ENCODE measurements at places on chromosomes 16 and 17. TPM values are rescaled to one million over a fixed set of nuclear protein-coding genes. Genes with fewer than 3 reads are reported as not detected.

DNA sequence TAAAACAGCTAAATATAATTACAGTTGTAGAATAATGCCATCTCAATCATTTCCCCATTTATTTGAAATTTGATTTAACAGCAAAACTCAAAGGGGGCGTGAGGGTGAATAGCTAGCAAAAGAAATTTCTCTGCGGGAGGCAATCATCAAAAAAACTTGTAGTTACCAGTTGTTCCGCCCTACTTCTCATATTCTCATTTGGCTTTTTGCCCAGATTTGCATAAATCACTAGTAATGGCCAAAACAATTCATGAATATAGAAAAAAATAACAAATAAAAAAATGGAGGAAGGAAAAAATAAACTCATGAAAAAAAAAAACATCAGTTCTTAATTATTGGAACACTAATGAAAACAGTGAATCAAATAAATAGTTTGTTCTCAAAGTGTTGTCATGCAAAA lies 722.6 kb upstream of the KIF2B start:
- no peak for DNase-seq

Gene TPSB2
- total RNA-seq = 0.57 TPM

Gene ARL5C
- not detected for total RNA-seq

- DNase-seq = no peak
Measured at GRCh38 chr17:49633762-49634484, 44.0 kb downstream of the SPOP start.

DNA sequence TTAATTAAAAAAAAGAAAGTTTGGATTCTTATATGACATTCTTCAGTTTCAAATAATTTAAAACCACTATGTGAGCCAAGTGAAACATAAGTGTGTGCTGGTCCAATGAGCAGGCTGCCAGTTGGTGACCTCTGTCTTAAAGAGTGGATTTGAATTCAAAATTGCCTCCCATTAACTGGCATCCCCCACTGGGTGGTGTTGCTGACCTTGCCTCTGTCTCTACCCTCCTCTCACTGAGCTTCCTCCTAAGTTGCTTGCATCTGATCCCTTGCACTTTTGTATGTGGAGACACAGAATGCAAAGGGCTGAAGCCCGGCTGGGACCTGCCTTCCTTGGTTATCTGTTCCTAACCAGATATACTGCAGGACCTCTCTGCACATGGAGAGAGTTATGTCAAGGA lies 160.6 kb downstream of the CYLD start:
- DNase-seq = no peak

DNA sequence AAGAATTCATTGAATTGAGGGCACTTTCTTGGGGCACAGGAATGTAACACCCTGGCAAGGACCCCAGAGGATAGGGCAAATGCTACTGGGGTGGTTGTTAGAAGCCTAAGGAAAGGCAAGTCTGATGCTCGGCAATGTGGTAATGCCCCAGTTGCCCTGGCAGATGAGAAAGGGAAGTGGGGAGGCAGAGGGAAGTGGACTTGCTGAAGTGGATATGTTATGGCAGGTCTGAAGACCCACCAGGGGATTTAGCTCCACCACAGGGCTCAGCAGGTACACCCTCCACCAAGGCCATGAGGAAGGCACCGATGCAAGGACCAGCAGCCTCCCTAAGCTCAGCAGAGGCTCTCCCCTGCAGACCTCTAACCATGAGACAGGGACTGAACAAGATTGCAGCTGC lies 184.8 kb downstream of the IRX5 start:
- no peak for DNase-seq

DNA sequence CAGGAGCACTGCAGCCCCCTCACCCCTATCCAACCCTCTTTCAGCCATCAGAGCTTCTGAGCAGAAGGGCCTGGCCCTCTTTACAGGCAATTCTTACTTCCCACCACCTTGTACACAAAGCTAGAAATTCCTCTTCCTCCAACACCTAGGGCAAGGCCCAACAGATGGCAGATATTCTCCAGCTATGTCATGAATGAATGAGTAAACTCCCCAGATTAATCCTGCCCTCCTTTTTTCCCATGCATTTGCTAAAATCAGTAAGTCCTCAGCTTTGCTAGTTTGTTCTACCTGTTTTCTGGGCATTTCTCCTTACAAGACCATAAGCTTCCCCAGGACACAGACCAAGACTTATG lies 20.4 kb upstream of the MRPS23 start:
- no peak for DNase-seq

DNA sequence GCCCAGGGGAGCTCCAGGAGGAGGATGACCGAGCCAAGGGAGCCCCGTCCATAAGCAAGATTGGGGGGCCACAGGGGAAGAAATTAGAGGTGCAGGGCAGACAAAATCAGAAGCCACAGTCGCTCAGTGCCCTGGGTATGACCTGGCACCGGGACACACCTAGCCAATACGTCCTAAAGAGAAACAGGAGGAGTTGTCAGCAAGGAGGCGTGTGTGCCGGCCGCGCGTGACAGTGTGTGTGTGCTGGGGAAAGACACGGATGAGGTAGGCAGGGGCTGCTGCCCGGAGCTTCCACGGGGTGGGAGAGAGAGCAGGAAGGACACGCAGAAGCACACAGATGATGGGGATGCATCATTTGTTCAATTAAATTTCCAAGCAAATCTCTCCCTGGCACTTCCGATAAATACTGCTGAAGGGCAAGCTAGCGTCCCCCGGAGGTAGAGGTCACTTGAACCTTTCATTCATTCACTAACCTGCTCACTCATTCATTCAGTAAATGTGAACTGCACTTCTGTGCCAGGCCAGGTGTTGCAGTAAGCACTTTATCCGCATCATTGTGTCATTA lies 38.0 kb downstream of the C16orf95 start:
- DNase-seq = no peak

Gene NPIPB6
- total RNA-seq = 1.3 TPM

Gene NR1D1
- 8.8 TPM for total RNA-seq

DNA sequence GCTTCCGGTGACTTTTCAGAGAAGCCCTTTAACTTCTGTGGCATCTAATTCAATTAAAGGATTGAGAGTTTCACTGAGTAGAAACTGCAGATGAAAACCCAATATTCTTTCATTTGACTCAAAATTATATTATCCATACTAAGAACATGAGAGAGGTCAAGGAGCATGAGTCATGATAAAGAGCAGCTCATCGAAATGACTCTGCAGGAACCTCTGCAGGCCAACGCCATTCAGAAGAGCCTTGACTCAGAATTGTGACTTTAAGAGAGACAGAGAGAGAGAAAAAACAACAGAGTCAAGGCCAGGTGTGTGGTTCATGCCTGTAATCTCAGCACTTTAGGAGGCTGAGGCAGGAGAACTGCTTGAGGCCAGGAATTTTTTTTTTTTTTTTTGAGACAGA lies 417.2 kb upstream of the XYLT1 start:
- no peak for DNase-seq

Gene ABCC11
- not detected for total RNA-seq

GRCh38 chr16:81814751-81815428 lies 35.8 kb downstream of the PLCG2 start:
- no peak for DNase-seq

Gene PRRT2
- 9.7 TPM for total RNA-seq

DNA sequence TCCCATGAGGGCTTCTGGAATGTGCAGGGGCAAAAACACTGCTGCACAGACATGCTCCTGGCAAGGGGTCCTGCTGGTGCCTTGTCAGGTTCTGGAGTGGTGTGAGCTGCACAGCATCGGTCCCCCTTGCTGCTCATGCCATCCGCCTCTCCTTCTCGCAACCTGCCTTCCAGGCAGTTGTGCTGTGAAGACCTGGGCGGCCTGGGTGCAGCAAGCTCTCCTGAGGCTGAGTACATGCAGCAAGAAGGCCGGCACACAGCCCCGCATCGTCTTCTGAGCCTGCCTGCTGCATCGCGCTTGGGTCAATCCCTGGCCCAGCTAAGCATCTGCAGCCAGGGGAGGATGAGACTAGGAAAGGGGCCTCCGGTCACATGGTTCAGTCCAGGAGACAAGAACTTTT lies 478 bp upstream of the TRPV1 start:
- no peak for DNase-seq

Gene DNAH9
- total RNA-seq = not detected

DNA sequence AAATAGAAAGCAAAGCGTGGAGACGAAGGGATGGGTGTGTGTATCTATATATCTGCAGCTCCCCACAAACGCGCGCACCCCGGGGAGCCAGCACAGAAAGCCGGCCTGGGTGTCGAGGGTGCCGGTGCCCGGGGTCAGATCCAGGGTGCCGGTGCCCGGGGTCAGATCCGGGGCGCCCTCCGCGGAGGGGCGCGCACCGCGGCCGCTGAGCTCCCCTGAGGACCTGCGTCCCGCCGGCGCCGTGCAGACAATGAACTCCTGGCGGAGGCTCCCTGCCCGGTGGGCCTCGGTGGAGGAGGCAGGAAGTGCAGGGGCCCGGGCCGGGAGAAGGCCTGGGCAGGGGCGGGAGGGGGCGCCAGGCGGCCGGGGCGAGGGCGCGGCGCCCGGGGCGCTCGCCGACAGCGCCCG lies 1.1 kb downstream of the ZNF423 start:
- no peak for DNase-seq

Gene CDH11
- 0.64 TPM for total RNA-seq

GRCh38 chr17:4307179-4307930 lies 43.6 kb upstream of the ANKFY1 start:
- no peak for DNase-seq

Gene EVPLL
- not detected for total RNA-seq

DNA sequence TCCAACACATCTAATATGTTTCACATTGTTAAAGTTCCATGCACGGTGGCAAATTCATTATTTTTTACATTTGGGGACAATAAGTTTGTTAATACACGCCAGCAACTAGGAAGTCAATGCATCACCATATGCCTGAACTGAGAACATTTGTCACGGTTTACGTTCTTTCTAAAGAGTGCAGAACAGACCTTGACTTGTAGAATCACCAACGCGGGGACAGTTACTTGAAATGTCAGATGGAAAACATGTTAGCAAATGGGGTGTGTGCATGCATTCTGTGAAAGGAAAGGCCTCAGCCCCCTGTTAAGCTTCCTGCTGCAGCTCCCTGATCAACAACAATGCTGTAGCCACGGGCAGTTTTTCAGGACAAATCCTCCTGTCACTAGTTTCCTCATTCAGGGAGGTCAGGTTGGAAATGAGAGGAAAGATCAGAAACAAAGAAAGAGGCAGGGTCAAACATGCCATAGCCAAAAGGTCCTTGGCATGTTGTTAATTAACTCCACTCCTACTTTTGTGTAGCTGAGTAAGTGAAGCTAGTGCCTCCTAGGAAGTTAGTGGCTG lies 18.4 kb downstream of the SMIM36 start:
- DNase-seq = no peak

DNA sequence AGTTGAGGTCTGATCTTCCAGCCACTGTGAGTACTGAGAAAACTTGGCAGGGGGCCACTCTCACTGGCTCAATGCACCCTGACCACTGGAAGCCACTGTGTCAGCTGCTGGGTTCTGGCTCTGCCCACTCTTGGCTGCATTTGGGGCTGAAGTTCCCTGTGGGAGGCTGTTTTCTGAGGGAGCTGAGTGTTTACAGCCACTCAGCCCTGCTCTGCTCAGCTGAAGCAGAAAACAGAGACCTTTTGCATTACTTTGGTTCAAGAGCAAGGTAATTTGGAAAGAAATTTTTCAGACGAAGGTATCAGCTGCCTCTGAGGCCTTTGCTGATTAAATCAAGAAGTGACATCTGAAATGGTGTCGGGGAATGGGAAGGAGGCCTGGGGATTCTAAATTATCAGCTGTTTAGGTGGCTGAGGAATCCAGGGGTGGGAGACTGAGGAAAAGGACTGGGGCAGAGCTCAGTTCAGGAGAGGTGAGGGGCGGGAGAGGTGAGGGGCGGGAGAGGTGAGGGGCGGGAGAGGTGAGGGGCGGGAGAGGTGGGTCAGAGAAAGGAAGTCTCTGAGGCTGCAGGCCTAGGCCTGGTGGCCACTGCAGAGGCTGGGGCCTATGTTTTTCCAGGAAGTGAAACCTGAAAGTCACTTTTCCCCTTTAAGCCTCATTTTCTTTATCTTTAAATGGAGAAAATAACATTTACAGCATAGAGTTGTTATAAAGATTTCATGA lies at the start of gene ACSM5:
Gene ACSM5, plus strand, starts transcription at position 137 of the 723 bp plus-strand sequence. CDS start 1,951 bp downstream, outside the sequence.
- no peak for DNase-seq

- DNase-seq = no peak
Measured at GRCh38 chr17:36001862-36002603, 680 bp upstream of the CCL15 start.

Gene SLC5A10
- not detected for total RNA-seq

Gene ITGA2B
- total RNA-seq = 2.4 TPM

Gene ELMO3
- total RNA-seq = 2.0 TPM

Gene NGFR
- 1.6 TPM for total RNA-seq

DNA sequence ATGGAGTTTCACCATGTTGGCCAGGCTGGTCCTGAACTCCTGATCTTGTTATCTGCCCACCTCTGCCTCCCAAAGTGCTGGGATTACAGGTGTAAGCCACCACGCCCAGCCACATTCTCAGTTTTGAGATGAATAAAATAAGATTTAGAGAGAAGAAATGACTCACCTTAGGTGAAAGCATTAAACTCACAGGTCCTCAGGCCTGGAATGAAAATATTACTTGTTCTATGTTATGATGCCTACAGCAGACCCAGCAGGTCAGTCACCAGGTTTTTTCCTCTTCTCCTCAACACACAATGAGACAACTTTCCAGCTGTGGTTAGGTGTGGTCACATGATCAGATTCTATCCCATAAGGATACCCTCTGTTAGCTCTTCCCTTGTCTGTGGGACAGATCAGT lies 150.3 kb downstream of the C16orf95 start:
- DNase-seq = no peak

Gene DPEP1
- 0.18 TPM for total RNA-seq

Gene PIRT
- total RNA-seq = not detected

DNA sequence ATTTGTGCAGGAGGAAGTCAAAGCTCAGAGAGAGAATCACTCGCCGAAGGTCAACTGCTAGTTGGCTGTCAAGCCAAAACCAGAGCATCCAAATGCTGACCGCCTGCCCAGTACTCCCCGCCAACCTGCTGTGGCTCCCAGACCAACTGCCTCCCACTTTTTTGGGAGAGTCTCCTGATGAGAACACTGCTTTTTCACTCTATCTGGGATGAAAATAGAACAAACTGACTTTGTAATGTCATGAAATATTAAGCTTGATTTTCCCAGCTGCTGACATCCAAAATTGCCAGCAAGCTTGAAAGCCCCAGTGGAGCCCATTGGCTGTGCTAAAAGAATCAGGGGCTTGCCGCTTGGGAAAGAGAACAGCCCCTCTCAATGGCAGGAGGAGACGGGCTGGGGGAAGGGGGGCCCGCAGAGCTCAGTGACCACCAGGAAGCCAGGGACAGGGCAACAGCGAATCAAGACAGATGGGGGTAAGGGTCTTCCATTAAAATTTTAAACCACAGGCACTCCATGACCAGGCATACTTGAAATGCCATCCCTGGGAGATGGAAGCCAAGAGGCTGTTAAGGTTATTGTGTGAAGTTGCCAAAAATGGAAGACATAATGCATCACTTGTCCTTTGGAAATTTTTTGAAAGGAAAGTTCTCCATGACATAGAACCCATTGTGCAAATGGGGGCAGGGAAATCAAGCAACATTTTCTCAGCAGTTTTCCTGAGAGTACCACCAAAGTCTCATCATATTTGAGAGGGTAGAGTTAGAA lies 125.7 kb upstream of the CDH5 start:
- DNase-seq = no peak
